ENCODE measurements at places on chromosomes 6 and 20. TPM values are rescaled to one million over a fixed set of nuclear protein-coding genes. Genes with fewer than 3 reads are reported as not detected.

The SCRT2 gene
- total RNA-seq = not detected

The TRIM15 gene
- not detected for total RNA-seq

The RFX6 gene
- not detected for total RNA-seq

The MBOAT1 gene
- 25.9 TPM for total RNA-seq

The EDN3 gene
- total RNA-seq = 0.92 TPM

The RSPO4 gene
- not detected for total RNA-seq

The SMLR1 gene
- not detected for total RNA-seq

DNA sequence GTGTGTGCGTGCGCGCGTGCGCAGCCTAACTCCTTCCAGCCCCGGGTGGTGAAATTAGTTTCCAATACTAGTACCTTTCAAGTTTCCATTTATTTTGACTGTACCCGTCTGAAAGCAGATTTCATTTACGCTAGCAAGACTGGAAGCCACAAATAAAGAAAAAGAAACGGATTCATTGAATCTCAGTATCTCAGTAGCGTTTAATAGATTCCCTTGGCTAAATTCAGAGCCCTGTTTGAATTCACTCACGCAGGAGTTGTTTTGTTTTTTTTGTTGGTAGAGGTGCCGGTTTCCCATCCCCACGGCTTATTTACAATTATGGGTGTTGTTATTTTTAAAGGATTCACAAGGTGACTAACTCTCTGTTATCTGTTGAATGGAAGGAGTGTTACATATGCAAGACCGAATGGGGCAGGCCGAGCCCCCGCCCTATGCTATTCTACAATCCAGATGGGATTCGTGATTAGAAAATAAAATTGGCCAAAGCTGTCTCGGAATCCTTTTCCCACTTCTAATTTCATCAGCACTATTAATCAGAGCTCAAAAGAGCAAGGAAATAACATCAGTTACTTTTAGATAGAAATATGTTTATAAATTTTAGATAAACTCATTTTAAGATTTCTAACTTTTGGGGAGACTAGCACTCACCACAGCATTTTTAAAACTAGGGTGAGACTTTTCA is 2.3 kb upstream of the INSM1 start:
- no peak for DNase-seq

DNA sequence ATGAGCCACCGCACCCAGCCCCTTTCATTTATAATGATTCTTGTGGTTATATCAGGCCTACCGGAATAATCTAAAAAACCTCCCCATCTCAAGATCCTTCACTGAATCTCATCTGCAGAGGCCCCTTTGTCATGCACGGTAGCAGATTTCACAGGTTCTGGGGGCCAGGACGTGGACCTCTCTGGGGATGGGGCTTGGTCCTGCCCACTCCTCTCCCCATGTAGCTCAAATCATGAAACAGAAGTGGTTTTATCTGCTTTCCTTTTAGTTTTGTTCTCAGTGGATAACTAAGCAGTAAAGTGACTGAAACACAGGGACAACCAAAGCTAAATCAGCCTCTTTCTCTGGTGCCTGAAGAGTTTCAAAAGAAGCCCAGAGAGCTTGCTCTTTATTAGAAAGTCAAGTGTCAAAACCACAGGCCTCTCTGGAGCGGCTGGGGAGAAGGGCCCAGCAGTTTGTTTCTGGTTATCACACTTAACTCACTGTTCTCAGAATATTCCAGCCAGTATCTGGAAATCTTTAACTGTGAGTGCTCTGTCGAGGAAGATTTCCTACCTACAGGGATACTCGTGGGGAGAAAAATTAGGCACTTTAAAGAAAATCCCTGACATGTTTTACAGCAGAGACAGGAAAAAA is 60.6 kb upstream of the FAM184A start:
- DNase-seq = no peak

DNA sequence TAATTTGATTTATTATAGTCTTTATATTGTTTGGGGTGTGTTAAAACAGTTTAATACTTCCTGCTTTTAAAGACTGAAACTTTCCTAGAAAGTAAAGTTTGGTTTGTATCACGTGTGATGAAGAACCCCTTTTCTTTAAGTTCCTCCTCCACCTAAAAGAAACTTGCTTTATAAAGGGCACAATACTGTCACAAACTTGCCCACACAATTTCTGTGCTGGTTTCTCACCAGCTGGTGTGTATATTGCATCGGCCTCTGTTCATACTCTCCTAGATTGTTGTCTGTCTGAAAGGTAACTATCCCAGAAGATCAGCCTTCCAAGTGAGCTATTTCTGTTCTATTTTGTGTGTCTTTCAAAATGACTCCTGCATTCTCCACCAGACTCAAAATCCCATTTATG is 46.9 kb downstream of the ANKRD6 start:
- DNase-seq = no peak

- DNase-seq = no peak
These were observed 250.2 kb downstream of the ZNF217 start for GRCh38 chr20:53343448-53343847.

- DNase-seq = no peak
These were observed 42.3 kb downstream of the NINL start for GRCh38 chr20:25543068-25543467.

- peak; percentile 97 for DNase-seq
These were observed at the start of gene SYNCRIP for GRCh38 chr6:85642774-85643536. Gene SYNCRIP, minus strand, starts transcription at chr6:85642886. Its CDS starts 1,447 bp downstream, at chr6:85641439.

DNA sequence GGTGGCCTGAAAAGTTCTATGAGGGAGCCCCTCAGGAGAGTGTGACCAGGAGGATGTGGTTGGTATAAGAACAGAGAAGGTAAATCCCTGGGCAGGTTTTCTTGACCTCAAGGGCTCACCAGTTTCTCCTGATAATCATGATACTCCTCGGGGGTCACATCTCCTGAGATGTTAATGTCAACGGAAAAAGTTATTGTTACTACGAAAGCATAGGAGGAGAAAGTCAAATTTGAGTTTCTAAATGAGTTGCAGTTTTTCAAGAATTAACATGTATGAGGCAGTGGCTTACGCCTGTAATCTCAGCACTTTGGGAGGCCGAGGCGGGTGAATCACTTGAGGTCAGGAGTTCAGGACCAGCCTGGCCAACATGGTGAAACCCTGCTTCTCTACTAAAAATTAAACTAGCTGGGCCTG is 23.4 kb downstream of the MGME1 start:
- DNase-seq = no peak

DNA sequence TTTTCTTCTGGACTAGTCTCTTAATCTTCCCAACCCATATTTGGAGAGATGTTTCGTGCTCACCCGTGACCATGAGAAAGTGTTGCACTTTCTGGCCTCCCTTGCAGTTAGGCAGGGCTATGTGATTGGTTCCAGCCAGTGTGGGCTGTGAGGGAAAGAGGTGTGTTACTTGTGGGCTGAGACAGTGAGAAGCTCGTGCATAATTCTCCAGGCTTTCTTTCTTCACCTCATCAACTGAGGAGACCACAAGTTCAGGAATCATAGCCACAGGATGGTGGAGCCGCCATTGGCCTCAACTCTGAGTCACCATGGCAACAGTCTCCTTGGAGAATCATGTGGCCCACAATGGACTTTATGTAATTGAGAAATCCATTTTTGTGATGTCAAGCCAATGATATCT is 57.5 kb upstream of the FUCA2 start:
- DNase-seq = no peak

DNA sequence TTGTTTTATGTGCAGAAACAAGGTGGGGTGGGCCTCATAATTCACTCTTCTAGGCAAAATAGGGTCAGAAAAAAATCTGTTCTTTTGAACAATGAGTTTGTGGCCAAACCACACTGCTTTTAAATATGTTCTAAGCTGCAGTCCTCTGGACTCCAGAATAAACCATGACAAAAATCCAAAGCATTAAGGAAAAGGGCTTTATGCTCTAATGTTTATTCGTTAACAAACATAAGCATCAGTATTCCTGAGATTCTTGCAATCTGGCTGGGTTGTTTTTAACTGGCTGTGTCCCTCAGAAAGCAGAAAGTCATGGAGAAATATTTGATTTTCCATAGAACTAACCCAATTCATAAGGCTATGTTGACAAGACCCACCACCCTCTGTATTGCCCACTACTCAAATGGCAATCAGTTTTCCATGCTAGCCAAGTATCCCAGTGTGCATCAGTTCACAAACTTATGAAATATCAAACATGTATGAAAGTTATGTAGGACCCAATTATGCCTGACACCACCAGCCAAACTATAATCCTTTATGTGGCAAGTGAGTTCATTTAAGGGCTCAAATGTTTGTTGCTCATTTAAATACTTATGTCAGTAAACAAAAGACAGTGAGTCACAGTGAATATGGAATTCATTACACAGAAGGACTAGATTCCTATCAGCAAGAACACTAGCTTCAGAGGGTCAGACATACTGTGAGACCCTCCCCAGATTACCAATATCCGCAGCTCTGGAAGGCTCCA is 45.1 kb downstream of the PKHD1 start:
- no peak for DNase-seq

GRCh38 chr20:51327251-51327841 is 215.2 kb downstream of the NFATC2 start:
- DNase-seq = no peak

- no peak for DNase-seq
These were observed 3.6 kb downstream of the SS18L1 start for GRCh38 chr20:62147125-62147524.

DNA sequence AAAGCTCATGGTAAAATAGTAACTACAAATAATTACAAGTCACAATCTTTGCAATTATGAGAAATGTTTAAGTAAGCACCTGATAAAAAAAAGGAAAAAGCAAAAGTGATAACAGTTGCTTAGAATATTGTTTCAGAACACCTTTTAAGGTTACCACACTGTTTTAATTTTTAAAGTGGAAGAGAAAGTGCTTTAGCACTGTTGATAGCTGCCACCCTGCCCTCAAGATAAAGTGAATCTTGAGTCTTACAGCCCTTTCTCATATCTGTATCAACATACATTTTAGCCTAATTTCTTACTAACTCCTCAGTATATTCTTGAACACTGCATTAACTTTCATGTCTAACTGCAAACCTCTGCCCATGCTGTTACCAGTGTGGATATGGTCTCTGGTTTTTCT is 127.3 kb upstream of the THEMIS start:
- DNase-seq = no peak

- no peak for DNase-seq
These were observed 32.7 kb downstream of the CD109 start for GRCh38 chr6:73728548-73729205.

DNA sequence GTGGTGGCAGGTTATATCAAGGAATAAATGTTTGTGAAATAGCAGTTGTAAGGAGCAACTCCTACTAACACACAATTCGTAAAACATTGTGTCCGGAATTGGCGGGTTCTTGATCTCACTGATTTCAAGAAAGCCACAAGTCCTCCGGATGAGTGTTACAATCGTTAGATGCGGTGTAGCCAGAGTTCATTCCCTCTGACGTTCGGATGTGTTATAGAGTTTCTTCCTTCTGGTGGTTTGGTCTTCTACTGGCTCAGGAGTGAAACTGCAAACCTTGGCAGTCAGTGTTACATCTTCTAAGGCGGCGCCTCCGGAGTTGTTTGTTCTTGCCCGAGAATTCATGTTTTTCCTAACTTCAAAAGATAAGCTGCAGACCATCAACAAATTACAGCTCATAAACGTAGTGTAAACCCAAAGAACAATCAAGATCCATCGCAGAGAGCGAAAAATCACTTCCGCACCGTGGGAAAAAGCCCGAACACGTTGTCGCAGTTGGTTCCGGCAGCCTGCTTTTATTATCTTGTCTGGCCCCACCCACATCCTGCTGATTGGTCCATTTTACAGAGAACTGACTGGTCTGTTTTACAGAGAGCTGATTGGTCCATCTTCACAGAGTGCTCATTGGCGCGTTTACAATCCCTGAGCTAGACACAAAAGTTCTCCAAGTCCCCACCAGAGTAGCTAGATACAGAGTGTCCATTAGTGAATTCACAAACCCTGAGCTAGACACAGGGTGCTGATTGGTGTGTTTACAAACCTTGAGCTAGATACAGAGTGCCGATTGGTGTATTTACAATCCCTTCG is 58.2 kb downstream of the TRIM27 start:
- DNase-seq = peak; percentile 40

DNA sequence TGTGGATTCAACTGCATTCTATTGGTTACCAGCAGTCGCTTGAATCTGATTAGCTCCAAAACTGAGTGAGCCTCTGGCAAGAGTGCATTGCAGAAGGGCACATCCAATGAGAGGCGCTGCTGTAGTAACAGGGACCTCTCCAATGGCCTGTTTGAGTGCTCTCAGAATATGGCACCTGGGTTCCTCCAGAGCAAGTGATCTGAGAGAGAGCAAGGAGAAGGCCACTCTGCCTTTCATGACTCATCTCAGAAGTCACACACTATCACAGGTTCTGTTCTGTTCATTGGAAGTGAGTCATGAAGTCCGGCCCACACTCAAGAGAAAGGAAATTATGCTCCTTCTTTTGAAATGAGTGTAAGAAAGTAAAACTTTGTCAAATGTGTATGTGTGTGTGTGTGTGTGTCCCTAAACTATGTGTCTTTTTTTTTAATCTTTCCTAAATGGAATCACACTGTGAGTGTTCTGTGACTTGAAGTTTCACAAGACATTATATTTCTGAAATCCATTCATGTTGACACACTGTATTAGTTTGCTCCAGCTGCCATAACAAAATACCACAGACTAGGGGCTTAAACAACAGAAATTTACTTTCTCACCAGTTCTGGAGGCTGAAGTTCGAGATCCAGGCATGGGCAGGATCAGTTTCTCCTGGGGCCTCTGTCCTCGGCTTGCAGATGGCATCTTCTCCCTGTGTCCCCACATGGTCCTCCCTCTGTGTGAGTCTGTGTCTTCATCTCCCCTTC is 138.3 kb upstream of the CDYL start:
- no peak for DNase-seq

All from T-helper 17 cell (primary cell).